ENCODE measurements at places on chromosomes 2 and 18.

DNA sequence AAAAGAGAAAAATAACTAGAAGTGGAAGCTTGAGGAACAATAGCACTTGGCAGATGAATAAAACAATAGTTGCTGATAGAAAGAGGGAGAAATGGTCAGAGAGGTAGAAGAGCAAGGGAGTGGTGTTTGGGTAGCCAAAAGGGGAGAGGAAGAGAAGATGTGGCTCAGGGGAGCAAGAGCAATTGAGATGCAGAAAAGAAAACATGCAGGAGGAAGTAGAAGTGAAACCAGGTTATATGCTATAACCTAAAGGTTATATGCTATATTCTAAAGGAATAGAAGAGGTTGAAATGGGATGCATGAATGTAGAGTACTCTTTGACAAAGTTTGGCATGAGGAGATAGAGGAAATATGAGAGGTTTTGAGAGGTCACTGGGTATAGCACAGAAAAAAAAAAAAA is 759.5 kb downstream of the SATB2 start:
- no peak for DNase-seq

GRCh38 chr2:8328217-8328616 is 353.6 kb upstream of the ID2 start:
- no peak for DNase-seq

DNA sequence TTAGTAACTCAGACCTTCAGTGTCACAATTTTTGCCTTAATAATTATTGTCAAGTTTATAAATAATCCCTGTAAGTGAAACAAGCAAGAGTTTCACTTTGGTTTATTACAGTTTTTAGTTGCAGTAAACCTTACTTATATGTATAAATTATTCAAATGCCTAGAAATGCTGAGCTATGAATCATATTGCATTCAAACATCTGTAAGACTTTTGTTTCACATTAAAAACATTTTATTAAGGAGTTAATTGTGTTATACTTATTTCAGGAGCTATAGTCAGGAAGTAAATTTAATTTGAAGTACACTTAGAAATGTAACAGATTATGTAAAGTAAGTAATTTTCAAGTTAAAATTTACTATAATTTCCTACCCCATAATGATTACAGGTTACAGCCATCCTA is 3.9 kb upstream of the ETAA1 start:
- DNase-seq: peak; percentile 41

DNA sequence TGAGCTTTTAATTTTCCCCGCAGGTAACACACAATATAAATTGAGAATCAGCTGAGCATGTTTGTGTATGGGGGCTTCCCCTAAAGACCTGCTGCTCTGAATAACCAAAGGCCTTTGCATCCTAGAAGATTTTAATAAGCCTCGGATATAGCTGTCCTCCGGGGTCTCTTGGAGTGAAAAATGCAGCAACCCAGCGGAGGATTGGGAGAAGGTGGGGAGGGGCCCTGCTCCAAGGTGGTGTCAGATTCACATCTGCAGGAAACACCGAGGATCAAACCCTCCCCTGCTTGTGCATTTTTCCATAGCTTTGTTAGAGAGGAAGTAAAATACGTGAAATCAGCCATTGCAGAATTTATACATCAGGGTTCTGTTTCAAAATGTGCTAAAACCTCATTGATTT is 63.0 kb upstream of the OTOF start:
- DNase-seq: no peak

- DNase-seq: no peak
Measured at GRCh38 chr2:63408530-63408929, 179.7 kb downstream of the WDPCP start.

- no peak for DNase-seq
Measured at GRCh38 chr2:20590704-20591515, 60.0 kb downstream of the HS1BP3 start.
